ENCODE measurements at places on chromosomes 11 and 22. TPM values are rescaled to one million over a fixed set of nuclear protein-coding genes. Genes with fewer than 3 reads are reported as not detected.

DNA sequence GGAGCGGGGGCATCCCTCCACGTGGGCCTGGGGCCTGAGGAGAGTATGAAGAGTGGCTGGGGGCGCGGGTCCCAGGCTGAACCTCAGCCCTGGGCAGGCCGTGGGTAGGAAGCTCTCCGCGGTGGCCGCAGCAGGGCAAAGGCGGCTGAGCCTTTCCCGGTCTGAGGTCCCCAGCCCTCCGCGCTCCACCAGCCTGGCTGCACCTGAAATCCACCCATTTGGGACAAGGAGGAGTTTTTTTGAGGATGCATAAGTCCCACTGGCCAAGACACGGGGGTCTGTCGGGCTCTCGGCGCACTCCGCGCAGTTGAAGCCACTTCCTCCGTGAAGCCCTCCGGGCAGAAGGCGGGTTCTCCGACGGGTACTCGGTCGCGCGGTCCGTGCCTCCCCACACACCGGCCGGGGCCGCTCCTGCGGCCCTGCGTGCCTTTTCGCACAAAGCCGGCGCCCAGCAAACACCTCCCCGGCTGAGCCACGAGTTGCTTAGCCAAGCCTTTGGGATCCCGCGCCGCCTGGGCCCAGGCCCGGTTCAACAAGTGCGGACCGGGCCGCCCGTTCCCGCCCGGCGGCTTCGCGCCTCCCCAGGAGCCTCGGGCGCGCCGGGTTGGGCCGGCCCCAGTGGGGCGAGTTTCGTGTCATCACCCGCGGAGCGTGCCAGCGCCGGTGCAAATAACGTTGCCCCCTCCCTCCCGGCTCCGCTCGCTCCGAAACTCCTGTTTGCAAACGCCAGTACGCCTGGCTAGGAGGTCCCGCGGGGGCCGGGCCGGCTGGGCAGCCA is 666 bp upstream of the OVOL1 start:
- no peak for DNase-seq

DNA sequence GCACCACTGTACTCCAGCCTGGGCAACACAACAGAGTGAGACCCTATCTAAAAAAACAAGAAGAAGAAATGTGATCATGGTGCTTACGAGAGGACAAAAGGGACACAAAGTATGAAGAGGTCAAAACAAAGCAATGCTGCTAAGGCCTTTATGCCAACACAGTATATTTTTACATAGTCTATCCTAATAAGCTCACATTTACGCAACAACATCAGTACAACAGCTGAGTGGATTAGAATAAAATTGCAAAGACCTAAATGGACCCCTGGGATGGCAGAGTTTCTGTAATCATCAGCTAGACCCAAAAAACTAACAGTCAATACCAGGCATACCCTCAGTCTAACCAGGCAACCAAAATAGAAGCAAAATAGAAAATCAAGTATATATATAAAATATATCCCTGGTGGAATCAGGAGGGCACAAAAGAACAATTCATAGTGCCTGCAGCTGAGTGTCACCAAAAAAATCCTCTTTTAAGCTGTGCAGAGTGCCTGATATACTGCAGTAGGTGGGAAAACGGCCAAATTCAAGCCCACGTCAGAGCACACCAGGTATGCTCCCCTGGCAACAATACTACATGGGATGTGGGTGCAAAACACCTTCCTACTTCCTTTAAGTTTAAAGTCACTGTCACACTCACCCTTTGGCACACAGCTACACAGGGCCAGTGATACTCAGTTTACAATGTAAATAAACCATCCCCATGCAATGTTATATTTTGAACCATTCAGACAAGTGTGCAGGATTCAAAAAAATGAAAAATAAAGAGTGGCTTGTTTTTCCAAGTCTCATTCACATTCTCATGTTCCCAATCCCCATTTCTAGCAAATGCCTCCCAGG is 57.8 kb downstream of the RBFOX2 start:
- DNase-seq, result no peak

DNA sequence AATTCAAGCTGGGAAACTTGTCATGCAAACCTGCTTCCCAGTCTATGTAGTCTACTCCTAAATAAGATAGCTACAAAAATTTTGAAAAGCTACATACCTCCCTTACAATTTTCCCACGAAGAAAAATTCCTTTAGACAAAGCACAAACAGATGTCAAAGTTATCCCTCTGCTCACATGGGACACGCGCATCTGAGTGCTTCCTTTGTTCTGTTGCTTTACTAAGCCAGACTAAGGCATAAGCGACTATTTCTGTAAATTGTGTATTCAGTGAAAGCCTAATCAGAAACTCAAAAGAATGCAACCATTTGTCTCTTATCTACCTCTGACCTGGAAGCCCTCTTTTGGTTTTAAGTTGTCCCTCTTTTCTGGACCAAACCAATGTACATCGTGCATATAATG is 583.7 kb upstream of the B3GAT1 start:
- DNase-seq, result no peak

- DNase-seq, result no peak
Measured at GRCh38 chr22:19847345-19847632, 7.4 kb downstream of the GNB1L start.

DNA sequence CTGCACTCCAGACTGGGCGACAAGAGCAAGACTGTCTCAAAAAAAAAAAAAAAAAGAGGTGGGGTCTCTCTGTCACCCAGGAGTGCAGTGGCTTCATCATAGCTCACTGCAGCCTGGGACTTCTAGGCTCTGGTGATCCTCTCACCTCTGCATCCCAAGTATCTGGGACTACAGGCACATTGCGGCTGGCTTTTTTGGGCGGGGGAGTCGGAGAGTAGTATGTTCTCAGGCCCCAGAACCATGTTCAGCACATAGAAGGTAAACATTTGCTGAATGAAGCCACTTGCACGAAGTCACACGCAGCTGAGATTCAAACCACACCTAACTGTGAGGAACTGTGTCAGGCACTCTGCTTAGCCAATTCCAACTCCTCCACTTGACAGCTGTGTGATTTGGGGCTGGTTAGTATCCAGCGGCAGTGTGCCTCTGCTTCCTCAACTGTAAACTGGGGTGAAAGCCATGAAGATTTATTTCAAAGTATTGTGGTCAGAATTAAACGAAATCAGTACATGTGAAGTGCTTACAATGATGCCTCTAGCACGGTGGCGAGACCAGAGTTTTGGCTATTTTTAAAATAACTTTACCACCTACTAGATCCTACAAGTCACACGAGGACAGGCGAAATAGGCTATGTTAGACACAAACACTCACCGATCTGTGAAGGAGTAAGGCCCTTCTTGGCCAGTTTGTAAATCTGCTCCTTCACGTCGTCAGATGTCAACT is 789 bp downstream of the RPS13 start:
- no peak for DNase-seq

GRCh38 chr22:46251266-46251665 is 1.2 kb upstream of the CDPF1 start:
- no peak for DNase-seq

GRCh38 chr11:134052988-134053945 is 15.6 kb upstream of the JAM3 start:
- DNase-seq, result no peak

DNA sequence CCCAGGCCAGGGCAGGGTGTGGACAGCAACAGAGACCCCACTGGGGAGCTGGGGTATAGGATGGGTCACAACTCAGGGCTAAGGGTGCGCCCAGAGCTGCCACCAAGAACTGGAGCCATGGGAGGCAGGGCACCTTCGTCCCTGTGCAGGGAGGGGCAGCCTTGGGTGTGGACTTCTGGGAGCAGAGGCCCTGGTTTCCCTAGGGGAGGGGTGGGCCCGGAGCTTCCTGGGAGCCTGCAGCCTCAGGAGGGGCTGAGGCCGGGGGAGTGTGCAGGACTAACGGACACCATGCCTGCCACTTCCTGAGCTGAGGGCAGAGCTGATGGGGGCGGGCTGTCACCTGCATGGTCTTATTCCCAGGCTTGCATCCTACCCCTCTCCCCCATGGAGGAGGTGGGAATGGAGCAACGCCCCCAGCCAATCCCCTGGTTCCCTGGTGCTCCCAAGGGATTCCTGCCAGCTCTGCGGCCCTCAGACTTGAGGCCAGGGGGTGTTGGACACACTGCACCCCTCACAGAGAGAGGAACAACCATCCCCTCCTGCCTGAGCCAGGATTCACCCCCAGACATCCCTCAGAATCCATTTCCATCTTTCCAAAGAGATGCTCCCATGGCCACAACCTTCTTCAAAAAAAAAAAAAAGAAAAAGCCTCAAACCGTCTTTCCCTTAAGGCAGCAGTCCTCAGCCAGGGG is 225.7 kb downstream of the CTTN start:
- no peak for DNase-seq

DNA sequence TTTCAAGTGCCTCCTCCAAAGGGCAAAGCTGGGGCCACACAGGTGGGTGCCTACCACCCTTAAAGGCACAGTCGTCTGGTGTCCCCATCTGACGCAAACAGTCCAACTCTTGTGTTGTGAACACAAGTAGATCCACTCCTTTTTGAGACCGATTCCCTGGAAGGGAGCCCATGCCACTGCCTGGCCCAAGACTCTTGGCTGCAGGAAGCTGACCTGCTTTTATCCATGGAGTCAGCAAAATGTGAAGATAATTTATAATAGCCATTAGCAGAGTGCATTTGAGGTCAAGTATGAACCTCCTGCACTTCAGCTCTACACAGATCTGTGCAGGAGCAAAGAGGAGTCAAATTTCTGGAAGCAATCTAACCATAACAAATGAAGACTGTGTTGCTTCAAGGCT is 68.5 kb downstream of the ADM start:
- DNase-seq, result no peak

GRCh38 chr11:114942207-114942606 is 263.9 kb downstream of the NXPE2 start:
- no peak for DNase-seq

DNA sequence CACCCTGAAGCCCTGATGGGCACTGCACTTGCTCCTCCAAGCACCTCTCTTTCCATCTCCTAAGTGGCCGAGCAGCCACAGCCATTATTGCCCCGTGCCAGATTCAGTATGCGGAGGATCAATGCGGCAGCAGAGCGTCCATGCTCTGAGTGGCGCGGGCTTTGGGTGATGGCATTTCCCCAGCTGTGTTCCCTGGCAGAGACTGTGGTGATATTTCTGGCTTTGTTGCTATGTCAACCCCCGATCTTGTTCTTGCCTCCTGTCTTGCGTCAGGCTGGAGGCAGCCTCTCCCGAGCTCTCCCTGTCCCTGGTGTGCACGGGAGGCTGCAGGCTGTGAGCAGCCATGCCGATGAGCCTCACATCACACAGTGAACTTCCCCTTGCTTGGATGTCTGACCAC is 1018.6 kb downstream of the TBC1D22A start:
- DNase-seq, result no peak

- DNase-seq, result no peak
Measured at GRCh38 chr22:44408829-44409192, 89.2 kb downstream of the RTL6 start.

DNA sequence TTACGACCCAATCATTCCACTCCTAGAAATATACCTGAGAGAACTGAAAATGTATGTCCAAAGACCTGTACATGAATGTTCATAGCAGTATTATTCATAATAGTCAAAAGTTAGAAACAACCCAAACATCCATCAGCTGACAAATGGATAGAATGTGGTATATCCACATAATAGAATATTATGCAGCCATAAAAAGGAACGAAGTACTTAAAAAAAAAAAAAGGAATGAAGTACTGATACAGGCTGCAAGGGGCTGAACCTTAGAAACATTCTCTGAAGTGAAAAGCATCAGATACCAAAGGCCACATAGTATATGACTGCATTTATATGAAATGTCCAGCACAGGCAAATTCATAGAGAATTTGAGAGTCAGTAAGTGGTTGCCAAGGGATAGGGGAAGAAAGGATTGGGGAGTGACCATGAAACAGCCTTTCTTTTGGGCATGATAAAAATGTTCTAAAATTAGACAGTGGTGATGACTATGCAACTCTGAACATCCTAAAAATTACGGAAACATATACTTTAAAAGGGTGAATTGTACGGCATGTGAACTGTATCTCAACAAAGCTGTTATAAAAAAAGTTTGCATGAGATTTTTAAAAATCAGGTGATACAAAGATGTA is 1.8 kb downstream of the TPST2 start:
- DNase-seq, result no peak

GRCh38 chr11:134639586-134640330 is 227.7 kb upstream of the B3GAT1 start:
- DNase-seq, result no peak

DNA sequence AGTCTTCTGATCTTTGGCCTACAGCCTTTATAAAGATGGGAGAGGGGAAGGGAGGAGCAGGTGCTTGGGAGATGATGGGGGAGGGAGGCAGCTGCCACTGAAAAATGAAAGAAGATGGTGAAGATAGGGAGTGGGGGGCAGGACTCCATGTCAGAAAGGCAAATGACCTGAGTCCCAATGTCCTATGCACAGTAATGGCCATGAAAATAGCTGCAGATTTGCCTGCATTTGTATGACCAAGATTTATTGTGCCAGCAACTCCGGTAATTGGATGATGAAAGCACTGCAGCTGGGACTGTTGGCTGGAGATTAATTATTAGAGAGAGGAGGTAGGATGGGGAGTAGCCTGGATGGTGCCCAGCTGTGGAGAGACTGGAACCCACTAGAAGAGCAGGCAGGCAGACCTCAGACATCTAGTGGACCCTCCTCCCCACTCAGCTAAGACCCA is 36.1 kb downstream of the NEU3 start:
- no peak for DNase-seq

DNA sequence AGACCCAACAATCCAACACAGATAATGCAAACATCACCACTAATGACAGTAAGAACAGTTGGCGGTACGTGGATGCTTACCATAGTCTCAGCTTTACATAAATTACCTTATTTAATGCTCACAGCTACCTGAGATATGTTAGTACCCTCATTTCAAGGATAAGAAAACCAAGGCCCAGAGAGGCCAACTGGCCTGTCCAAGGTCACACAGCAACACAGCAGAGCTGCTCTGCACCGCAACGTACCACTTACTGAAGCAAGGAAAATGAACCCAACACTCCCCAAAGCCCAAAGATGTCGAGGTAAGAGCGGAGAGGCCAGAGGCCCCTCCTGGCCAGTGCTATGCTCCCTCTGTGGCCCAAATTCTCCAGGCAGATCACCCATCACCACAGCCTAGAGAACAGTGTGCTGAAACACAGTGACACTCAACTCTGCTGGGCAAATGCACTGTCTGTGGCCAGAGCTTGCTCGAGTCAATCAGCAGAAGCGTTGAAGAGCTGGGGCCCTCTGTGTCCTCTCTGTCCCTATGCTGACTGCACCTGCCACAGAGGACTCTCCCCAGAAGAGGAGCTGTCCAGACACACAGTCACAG is 14.0 kb downstream of the SHANK2 start:
- no peak for DNase-seq

- DNase-seq, result no peak
Measured at GRCh38 chr11:446891-447290, 3.2 kb upstream of the PTDSS2 start.

DNA sequence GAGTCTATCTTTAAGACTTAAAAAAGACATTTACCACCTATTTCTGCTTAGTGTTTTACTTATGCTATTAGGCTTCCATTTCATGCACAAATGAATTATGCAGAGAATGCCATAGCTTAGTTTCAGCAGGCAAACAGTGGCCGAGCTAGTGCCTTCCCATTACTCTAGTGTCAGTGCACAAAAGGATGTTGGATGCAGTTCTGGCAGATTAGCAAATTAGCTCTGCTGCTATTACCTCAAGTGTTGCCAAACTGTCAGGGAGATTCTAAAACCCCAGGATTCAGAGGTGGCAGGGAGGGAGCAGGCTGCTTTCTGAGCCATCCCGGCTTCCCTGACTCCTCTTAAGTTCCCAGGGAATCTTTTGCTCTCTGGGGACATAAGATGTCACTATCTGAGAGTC is 209.4 kb upstream of the NCAM1 start:
- DNase-seq, result no peak

The CCDC157 gene
- 0.17 TPM for total RNA-seq

The SLC22A6 gene
- total RNA-seq, result not detected

The GNAZ gene
- total RNA-seq, result 1.5 TPM

The CNIH2 gene
- not detected for total RNA-seq

The TRIM48 gene
- not detected for total RNA-seq

The ABCC8 gene
- total RNA-seq, result 0.64 TPM

The CFAP68 gene
- total RNA-seq, result 9.2 TPM

The LYVE1 gene
- 29.2 TPM for total RNA-seq

All from psoas muscle (tissue), 8 donors.